ENCODE measurements at places on chromosomes 6 and 20.

DNA sequence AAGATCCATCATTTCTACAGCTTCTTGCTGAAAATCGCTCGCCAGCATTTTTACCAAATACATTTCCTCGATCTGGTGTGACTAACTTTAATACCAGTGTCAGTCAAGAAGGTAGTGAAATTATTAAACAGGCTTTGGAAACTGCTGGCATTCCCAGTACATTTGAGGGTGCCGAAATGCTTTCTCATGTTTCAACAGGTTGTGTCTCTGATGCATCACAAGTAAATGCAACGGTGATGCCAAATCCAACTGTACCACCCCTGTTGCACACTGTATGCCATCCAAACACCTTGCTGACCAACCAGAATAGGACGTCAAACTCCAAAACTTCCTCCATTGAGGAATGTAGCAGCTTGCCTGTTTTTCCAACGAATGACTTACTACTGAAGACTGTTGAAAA lies 64.4 kb upstream of the SMIM8 start:
- DNase-seq, result no peak

- DNase-seq, result no peak
Measured at GRCh38 chr6:153101461-153101860, 29.6 kb downstream of the RGS17 start.

DNA sequence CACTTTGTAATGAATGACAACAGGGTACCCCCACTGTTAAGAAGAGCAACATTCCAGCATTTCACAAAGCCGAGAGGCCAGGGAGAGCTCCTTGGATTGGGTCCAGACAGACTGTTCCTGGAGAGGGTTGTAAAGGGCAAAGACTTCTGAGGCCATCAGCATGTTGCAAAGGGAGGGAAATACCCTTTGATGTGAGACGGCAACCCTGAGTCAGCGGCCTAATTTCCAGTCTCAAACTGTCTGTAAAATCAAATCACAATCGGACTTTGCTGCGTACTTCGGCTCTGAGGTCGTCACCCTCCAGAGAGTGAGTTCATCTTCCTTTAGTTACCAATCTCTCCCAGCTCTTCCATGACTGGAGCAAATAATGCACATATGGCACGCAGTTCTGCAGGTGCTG lies 101.0 kb upstream of the DTNBP1 start:
- DNase-seq, result no peak

- DNase-seq, result no peak
Measured at GRCh38 chr6:116983375-116983774, 106.3 kb downstream of the RFX6 start.

DNA sequence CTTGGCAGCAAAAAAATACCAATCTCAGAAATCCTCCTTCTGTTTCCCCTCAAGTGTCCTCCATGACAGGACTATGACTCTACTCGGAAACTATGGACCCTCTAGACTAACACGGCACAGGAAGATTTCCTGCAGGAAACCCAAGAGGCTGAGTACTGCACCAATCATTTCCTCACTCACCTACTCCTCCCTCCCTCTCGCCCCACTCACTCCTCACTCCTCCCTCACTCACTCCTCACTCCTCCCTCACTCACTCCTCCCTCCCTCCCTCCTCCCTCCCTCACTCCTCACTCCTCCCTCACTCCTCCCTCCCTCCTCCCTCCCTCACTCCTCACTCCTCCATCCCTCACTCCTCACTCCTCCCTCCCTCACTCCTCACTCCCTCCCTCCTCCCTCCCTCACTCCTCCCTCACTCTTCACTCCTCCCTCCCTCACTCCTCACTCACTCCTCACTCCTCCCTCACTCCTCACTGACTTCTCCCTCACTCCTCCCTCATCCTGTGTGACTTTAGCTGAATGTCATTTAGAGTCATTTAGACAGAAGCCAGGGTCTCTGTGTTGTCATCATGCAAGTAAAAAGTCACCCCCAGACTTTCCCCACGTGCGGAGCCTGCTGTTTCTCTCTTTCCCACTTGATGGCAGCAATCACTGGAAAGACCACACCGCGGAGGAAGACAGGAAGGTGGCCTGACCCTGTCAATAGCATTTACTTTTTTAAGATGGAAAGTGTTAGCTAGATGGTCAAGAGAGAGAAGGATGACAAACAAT lies 226.8 kb upstream of the PDE10A start:
- DNase-seq, result no peak

DNA sequence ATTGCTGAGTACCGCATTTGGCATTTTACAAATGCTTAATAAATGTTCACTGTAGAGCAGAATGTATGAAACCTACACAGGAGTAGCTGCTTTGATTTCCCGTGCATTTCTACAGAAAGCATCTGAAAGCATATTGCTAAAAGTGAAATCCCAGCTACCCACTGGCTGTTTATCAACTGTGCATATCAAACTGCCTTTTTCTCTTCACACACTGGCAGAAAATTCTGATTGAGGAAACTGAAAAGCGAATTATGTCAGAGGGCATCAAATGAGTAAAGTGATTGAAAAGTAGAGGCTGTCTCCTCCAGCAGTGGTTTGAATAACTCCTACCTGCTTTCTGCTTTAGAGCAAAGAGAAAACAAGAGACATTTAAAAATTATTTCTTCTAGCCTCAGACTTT lies 28.0 kb downstream of the STX11 start:
- no peak for DNase-seq

DNA sequence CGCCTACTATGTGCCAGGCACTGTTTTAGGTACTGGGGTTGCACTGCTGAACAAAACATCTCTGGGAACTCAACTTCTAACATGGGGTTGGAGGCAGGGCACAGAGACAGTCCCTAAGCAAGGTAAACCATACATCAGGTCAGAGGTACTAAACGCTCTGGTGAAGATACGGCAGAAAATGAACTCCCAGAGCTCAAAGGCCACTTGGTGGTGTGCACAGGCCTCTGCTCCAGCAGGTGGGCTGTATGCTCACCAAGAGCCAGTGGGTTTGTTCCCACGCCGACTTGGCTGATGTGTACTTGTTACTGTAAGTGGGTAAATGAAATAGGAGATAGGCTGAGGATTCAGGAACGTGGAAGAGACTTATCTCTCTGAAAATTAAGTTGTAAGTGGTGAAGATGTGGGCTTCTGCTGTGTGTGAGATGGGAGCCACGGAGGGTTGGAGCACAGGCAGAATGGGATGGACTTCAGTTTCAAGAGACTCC lies 133.4 kb downstream of the PREX1 start:
- DNase-seq, result no peak

DNA sequence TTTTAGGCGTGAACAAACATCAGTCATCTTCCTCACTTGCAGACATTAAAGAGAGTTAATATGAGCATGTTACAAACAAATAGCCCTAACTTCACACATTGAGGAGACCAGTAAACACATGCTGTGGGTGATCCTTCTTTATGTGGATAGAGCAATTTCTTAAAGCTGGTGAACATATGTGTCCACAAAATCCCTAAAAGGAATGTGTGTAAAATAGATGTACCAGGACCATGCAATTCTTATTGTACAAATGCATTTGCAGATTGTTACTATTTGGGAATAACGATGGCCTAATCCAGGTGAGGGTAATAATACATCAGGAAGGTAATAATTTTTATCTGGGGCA lies 228.9 kb downstream of the ALDH8A1 start:
- DNase-seq, result no peak

DNA sequence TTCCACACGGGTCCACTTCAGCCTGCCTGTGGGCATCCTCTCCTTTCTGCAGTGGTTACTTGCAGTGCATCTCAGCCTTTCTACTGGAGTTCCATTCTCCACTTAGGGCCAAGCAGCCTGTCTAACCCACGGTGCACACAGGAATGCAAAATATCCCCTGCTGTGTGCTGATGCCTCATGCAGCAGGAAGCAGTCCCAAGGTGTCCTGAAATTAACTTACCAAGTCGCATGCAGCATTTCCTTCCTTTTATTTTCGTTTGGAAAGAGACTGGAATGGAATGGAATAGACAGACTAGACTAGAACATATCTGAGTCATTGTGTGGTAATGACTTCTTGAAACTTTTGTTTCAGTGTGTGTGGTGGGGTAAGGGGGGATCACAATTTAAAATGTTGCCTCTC lies 25.9 kb upstream of the FOXQ1 start:
- no peak for DNase-seq

GRCh38 chr20:52676283-52676995 lies 295.7 kb upstream of the TSHZ2 start:
- DNase-seq, result no peak

DNA sequence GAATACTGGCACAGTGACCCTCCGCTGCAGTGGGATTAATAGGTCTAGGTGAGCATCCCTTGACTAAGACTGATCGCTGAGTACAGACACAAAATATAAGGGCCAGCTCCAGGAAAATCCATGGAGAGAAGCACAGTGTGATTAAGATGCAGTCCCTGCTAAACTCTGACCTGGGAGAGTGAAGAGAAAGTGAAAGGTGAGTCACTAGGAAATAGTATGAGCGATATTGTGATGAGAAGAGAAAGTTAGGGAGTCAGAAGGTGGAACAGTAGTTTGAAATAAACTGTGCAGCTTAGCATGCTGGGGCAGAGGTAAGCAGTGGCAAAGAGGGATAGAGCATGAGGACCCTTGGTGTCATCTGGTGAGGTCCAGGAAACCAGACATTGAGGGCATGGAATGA lies 278.6 kb upstream of the MAP3K7 start:
- no peak for DNase-seq

GRCh38 chr20:43541214-43541613 lies 17.6 kb upstream of the SGK2 start:
- DNase-seq, result no peak

- no peak for DNase-seq
Measured at GRCh38 chr6:131947986-131948661, 3.0 kb downstream of the CCN2 start.

- DNase-seq, result no peak
Measured at GRCh38 chr6:44458551-44458950, 71.0 kb downstream of the CDC5L start.

DNA sequence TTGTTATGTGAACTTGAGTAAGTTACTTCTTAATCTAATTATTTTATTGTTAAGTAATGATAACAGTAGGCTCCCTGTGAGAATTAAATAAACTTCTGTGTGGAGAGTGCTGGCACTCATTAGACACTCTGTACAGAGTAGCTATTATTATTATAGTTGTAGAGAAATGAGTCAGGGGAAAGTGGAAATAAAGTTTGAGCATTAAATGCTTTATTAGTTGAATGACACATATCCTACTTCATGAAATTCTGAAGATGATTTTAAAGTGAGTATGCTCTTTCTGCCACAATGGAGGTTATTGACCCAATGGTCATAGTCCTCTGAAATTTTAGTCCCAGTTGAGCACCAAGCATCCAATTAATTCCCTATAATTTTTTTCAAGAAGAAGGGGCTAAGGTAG lies 5.9 kb downstream of the ECI2 start:
- DNase-seq, result no peak

- peak; percentile 67 for DNase-seq
Measured at GRCh38 chr6:14066782-14067406, 50.7 kb upstream of the CD83 start.

DNA sequence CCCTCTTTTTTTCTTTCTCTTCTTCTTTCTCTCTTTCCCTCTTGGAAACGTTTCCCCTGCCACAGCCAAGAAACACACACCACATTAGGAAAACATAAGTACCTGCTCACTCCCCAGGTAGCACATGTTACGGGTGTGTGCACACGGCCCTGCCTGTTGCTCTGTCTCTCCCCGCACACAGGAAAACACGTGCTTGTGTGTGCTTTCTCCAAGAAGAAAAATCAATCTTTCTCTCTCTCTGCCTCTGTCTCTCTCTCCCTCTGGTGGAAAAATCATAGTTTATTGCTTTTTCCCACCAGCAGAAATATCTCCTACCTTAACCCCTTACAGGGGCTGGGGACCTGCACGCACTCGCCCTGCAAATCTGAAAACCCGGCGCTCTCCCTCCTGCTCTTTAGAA lies 102.3 kb downstream of the EDN3 start:
- no peak for DNase-seq

DNA sequence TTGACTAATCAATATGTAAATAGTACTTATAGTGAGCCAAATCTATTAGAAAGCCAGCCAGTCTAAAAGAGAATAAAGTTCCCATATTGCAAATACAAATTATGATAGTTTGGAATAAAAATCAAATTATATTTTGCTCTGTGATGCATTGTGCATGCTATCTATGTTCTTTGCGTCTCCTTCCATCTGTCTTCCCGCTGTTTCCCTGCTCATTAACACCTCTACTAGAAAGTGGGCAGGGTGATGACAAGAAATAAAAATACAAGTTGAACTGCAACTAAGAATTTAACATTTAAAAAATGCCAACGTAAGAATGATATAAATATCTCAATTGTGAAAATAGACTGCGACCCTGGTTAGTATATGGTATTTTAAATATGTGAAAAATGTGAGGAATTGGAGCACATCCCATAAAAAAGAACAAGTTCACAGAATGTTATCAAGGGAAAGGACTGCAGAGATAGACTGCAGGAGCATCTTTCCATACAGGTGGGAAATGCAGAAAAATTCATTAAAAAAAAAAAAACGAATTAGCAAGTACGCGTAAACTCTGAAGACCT lies 157.6 kb upstream of the PDE7B start:
- no peak for DNase-seq

GRCh38 chr6:100427452-100427851 lies 37.3 kb downstream of the SIM1 start:
- no peak for DNase-seq

DNA sequence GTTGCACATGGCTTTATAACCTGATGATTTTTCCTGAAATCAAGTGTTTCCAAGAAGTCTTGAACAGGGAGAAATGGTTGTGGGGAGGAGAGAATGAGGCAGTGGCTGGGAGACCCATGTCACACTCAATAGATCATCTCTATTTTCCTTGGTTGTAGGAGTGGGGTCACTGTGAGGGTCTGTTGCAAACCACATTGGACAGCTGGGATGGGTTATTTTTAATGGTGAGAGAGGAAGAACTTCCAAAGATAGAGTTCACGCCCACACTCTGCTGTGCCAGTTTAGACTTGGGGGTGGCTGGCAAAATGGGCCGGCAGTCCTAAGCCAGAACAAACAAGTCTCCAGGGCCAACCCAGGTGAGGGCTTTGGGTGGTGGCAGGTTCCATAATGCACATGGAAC lies 276.4 kb upstream of the PRND start:
- no peak for DNase-seq

- DNase-seq, result no peak
Measured at GRCh38 chr6:30841644-30842504, 42.4 kb upstream of the DDR1 start.

- no peak for DNase-seq
Measured at GRCh38 chr6:29465801-29466200, 8.8 kb downstream of the OR2H1 start.

GRCh38 chr6:6406715-6407070 lies 86.2 kb upstream of the F13A1 start:
- no peak for DNase-seq

- DNase-seq, result no peak
Measured at GRCh38 chr6:73353636-73354593, at the start of gene DPPA5. Gene DPPA5 (minus strand): TSS chr6:73354276. CDS start chr6:73354225, 51 bp downstream.

- DNase-seq, result no peak
Measured at GRCh38 chr6:117771403-117771802, 96.1 kb downstream of the NUS1 start.

All from CD4-positive, alpha-beta T cell treated with Interleukin-2 at 100 ng/mL for 4 hours (primary cell).